ENCODE measurements at places on chromosomes 16 and 17.

DNA sequence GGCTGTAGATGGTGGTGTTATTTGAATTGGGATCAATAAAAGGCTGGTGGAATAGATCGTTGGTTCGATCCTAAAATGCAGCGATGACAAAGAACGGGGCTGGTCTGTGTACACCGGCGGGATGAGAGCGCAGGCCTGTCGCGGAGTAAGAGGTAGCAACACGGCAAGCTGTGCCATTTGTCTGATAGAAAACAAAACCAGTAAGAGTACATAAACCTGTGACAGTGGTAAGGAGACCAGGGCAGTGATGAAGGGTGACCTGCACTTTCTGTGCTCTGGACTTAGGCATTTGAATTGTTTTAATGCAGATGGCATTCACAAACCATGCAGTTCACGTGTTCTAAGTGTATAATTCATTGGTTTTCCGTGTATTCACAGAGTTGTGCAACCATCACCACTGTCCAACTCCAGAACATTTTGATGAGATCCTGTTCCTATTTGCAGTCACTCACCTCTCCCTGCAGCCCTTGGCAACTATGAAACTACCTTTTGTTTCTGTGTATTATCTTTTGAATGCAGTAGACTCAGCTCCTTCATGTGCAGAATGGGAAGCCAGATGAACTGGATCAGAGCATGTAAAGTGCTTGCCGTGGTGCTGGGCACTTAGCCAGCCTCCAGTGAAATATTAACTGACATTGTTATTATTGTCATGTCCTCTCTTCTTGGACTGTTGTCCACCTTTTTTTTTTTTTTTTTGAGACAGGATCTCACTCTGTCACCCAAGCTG, 286.1 kb downstream of the SNX29 start:
- DNase-seq: no peak

DNA sequence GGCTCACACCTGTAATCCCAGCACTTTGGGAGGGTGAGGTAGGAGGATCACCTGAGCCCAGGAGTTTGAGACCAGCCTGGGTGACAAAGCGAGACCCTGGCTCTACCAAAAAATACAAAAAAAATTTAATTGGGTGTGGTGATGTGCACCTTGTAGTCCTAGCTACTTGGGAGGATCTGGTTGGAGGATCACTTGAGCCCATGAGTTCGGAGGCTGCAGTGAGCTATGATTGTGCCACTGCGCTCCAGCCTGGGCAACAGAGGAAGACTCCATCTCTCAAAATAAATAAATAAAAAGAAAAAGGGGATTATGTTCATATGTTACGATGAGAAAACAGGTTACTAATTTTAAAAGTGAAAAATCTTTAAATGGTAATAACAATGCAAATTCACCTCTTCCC, 996 bp downstream of the MLKL start:
- no peak for DNase-seq

DNA sequence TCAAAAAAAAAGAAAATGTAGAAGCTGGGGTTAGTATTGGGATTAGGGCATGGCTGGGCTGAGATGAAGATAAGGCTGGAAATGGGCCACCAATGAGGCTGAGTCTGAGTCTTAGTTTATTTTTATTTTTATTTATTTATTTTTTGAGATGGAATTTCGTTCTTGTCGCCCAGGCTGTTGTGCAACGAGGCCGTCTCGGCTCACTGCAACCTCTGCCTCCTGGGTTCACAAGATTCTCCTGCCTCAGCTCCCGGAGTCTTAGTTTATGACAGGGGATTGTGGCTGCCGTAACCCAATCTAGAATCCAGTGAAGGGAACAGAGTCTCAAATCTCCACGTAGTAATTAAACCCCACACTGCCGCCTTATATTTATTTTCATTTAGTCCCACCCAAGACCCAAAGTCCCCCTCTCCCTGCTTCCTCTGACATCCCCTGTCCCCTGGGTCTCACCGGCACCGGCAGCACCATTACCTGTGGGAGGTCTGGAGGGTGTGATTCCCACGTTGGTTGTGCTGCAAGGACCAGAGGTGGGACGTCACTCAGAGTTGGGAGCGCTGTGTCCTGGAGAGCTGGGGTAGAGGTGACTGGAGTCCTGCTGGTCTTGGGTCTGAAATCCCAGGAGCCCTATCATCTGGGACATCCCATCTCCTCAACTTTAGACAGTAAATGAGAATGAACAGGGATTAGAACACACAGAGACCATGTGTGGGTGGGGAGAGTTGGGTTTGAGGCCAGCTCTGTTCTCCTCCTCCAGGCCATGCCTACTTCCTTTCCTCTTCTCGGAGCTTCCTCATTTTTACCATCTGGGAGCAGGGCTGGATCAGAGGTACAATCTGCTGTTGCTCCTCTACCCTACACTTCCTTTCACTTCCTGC, at the start of gene CLEC10A:
Gene CLEC10A, minus strand, starts transcription at position 671 of the 875 bp plus-strand sequence. CDS start 1,439 bp downstream, outside the sequence.
- DNase-seq: no peak

DNA sequence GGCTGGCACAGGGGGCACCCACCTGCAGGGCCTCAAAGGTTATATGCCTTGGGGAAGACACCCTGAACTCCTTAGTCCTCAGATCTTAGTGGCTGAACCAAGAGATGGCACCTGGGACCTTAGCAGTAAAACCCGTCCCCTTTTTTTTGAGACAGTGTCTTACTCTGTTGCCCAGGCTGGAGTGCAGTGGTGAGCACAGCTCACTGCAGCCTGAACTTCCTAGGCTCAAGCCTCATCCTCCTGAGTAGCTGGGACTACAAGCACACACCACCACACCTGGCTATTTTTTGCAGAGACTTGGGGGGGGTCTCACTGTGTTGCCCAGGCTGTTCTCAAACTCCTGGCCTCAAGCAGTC, 237.2 kb downstream of the MRTFB start:
- DNase-seq: no peak

GRCh38 chr16:57899771-57900661, 70.9 kb downstream of the CNGB1 start:
- peak; percentile 50 for DNase-seq

- peak; percentile 96 for DNase-seq
Observed at GRCh38 chr16:88633684-88634140, 4.7 kb upstream of the IL17C start.

DNA sequence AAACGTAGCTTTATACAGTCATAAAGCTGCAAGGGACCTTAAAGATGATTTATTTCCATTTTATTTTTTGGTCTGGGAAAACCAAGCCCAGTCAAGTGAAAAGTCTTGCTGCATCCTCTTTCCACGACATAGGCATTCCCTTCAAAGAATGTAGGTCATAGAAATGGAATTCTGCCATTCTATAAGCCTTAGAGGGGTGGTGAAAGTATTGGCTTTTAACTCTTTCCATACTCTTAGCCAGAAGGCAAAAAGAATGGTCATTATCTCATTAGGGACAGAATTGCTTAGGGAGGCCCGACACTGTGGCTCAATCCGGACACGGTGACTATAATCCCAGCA, 7.9 kb upstream of the MSL1 start:
- DNase-seq: no peak

- DNase-seq: peak; percentile 43
Observed at GRCh38 chr16:15950161-15950854, 892 bp downstream of the ABCC1 start.

DNA sequence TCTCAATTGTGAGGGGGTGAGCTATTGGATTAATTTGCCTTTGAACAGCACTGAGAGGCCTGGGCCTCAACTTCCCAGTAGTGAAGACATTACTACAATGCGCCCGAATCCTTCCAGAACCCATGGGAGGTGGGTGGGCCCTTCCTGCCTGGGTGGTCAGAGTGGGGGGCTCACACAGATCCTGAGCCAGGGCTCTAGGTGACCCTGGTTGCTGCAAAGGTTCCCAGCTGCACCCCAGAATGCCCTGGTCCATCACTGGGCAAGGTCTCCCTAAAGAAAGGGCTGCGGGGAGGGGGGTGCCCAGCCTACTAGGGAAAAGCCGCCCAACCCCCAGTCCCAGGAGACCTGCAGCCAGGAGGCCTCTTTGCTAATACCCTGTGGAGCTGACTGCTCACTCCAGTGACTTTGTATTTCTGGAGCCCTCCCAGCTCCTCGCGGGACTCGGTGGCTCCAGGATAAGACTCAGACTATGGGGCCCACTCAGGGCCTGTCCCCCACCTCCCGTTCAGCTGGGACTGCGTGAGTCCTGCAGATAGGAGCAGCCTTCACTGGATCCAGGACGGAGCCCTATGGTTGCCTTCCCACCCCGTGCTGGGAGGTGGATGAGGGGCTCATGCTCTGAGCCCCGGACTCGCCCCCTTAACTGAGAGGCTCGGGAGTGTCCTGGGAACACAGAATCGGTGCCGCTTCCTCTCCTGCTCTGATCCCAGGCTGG, 40.2 kb downstream of the SLC7A5 start:
- DNase-seq: no peak

GRCh38 chr17:44236444-44236991, 17.0 kb upstream of the UBTF start:
- DNase-seq: no peak

DNA sequence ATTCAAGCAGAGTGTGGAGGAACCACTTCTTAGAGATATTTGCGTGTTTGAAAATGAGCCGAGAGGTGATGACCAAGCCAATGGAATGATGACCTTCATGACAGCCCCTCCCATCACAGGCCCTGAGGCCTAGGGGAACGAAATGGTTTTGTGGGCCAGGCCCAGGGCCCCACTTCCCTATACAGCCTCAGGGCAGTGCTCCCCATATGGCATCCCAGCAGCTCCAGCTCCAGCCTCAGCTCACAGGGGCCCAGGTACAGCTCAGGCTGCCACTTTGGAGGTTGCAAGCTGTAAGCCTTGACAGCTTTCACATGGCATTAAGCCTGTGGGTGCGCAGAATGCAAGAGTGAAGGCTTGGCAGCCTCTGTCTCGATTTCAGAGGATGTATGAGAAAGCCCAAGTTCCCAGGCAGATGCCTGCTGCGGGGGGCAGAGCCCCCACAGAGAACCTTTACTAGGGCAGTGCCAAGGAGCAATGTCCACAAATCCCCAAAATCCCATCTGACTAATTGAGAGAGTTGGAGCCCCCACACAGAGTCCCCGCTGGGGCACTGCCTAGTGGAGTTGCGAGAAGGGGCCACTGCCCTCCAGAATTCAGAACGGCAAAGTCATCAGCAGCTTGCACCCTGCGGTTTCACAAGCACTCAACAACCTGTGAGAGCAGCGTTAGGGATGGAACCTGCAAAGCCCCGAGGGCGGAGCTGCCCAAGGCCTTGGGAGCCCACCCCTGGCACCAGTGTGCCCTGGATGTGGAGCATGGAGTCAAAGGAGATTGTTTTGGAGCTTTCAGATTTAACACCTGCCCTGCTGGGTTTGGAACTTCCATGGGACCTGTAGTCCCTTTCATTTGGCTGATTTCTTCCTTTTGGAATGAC, 21.2 kb downstream of the CHMP6 start:
- no peak for DNase-seq

DNA sequence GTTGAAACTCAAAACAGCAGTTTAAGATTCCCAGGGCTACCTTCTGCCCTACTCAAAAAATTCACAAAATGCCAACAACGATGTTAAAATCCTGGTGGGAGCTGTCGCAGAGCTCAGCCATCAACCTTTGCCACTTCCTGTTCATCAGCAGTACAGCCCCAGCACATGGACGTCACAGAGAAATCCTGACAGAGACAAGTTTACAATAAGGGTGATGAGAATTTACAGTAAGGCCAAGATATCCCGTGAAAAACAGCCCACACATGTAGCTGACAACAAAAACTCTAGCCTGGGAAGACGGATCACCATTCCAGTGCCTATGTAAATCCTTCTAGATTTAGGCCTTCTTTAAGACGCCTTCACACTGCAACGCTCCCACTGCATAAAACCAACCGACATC, 18.8 kb downstream of the USP22 start:
- no peak for DNase-seq

All from HuH-7.5 (cell line).